ENCODE measurements at places on chromosomes 12 and 14.

- no peak for DNase-seq
- H3K27ac ChIP-seq, result no peak overlapping the region
- H3K4me1 ChIP-seq, result no peaks in the 10 kb centered on the region
- no peak overlapping the region for H3K4me3 ChIP-seq
- H3K36me3 ChIP-seq, result no peaks in the 10 kb centered on the region
- no peaks in the 10 kb centered on the region for H3K27me3 ChIP-seq
These were observed 27.8 kb downstream of the ANKRD9 start for GRCh38 chr14:102481791-102482238.

- no peak for DNase-seq
- no peak overlapping the region for H3K27ac ChIP-seq
- H3K4me3 ChIP-seq, result no peak overlapping the region
- H3K36me3 ChIP-seq, result peaks cover 4% of the 10 kb centered on the region
- H3K27me3 ChIP-seq, result no peaks in the 10 kb centered on the region
These were observed 23.2 kb downstream of the NGDN start for GRCh38 chr14:23492618-23493272.

GRCh38 chr12:120252071-120252906 is 13.2 kb downstream of the PXN start:
- H3K27ac ChIP-seq, result peak overlapping the region; percentile 72
- H3K36me3 ChIP-seq, result no peaks in the 10 kb centered on the region
- peaks cover 84% of the 10 kb centered on the region for H3K4me1 ChIP-seq
- no peak overlapping the region for H3K4me3 ChIP-seq
- peak; percentile 78 for DNase-seq

GRCh38 chr12:111430433-111431353 is 25.0 kb downstream of the SH2B3 start:
- peak overlapping the region; percentile 100 for H3K27ac ChIP-seq
- peaks cover 94% of the 10 kb centered on the region for H3K4me1 ChIP-seq
- no peaks in the 10 kb centered on the region for H3K27me3 ChIP-seq
- peak overlapping the region; percentile 54 for H3K4me3 ChIP-seq
- no peaks in the 10 kb centered on the region for H3K36me3 ChIP-seq

GRCh38 chr12:6372403-6373003 is 2.9 kb downstream of the SCNN1A start:
- H3K4me1 ChIP-seq, result peaks cover 20% of the 10 kb centered on the region
- no peak overlapping the region for H3K4me3 ChIP-seq
- H3K36me3 ChIP-seq, result no peaks in the 10 kb centered on the region
- H3K27ac ChIP-seq, result no peak overlapping the region
- no peak for DNase-seq

- H3K27ac ChIP-seq, result no peak overlapping the region
- no peaks in the 10 kb centered on the region for H3K36me3 ChIP-seq
- H3K4me3 ChIP-seq, result no peak overlapping the region
These were observed 110.0 kb downstream of the DYRK2 start for GRCh38 chr12:67758521-67758920.

DNA sequence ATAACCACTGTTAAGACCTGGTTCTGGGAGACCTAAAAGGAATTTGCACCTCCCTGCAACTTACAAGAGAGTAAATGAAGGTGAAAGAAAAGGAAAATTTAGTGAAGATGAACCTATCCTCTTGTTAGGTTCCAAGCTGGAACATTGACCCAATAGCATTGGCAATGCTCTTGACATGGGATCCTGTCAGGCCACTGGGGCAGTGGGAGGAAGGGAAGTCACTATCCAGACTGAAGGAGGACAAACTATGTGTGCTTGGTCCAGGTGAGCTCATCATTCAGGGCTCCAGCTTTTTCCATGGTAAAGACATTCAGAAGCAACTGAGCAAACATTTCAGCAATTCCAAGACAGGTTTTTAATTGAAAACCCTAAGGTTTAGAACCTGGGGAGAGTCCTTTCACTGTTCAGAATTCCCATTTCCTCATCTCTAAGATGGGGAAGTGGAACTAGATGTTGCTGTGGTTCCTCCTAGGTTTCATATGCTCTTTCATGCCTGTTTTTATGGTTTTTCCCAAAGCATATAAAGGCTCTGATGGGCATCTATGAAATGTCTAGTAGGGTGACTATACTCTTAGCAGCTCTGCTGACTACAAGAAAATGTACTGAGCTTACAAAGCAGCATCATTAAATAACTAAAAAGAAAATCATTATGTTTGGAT is 33.1 kb downstream of the MAPK1IP1L start:
- H3K4me3 ChIP-seq, result no peak overlapping the region
- H3K4me1 ChIP-seq, result no peaks in the 10 kb centered on the region
- H3K27me3 ChIP-seq, result no peaks in the 10 kb centered on the region

DNA sequence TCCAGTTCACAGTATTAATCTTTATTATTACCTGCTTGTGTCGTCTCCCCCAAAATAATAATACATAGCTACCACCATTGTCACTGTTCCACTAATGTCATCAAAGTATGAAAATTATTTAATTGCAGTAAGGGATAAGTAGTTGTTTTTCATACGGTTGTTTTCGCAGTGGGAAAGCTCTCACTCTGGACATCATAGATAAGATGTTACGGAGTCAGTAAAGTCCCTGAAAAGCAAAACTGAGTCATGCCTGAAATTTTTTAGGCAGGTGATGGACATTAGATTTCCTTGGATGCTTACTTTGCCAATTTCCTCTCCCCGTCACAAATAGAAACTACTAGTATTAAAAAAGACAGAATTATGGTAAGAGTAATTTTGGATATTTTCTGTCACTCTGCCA is 13.2 kb downstream of the PNP start:
- no peaks in the 10 kb centered on the region for H3K27me3 ChIP-seq
- DNase-seq, result no peak
- peaks cover 26% of the 10 kb centered on the region for H3K4me1 ChIP-seq

DNA sequence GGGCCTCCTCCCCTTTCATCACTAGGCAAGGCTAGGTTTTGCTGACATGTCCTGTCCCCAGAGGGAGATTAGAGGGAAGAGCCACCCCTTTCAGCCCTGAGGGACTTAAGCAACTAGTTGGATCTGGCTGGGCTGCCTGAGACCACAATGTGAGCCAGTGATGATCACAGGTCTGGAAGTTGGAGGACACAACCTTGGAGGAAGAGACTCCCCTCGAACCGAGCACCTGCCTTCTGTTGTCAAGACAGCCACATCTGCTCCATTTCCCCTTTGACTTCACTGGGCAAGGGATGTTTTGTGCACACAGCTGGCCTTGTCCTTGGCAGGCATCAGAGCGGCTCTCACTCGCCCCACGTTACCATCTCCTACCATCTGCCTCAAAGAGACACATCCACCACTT is 31.4 kb downstream of the MVK start:
- no peaks in the 10 kb centered on the region for H3K36me3 ChIP-seq
- H3K4me1 ChIP-seq, result no peaks in the 10 kb centered on the region
- no peak overlapping the region for H3K27ac ChIP-seq
- H3K27me3 ChIP-seq, result no peaks in the 10 kb centered on the region

- H3K4me1 ChIP-seq, result no peaks in the 10 kb centered on the region
- DNase-seq, result no peak
- H3K4me3 ChIP-seq, result no peak overlapping the region
- no peak overlapping the region for H3K27ac ChIP-seq
- no peaks in the 10 kb centered on the region for H3K27me3 ChIP-seq
- H3K36me3 ChIP-seq, result no peaks in the 10 kb centered on the region
These were observed 228.6 kb downstream of the DACT1 start for GRCh38 chr14:58866391-58866790.
